ENCODE measurements at places on chromosomes 12 and 14.

GRCh38 chr12:47988073-47989022 lies 15.9 kb downstream of the COL2A1 start:
- peak; percentile 47 for DNase-seq

DNA sequence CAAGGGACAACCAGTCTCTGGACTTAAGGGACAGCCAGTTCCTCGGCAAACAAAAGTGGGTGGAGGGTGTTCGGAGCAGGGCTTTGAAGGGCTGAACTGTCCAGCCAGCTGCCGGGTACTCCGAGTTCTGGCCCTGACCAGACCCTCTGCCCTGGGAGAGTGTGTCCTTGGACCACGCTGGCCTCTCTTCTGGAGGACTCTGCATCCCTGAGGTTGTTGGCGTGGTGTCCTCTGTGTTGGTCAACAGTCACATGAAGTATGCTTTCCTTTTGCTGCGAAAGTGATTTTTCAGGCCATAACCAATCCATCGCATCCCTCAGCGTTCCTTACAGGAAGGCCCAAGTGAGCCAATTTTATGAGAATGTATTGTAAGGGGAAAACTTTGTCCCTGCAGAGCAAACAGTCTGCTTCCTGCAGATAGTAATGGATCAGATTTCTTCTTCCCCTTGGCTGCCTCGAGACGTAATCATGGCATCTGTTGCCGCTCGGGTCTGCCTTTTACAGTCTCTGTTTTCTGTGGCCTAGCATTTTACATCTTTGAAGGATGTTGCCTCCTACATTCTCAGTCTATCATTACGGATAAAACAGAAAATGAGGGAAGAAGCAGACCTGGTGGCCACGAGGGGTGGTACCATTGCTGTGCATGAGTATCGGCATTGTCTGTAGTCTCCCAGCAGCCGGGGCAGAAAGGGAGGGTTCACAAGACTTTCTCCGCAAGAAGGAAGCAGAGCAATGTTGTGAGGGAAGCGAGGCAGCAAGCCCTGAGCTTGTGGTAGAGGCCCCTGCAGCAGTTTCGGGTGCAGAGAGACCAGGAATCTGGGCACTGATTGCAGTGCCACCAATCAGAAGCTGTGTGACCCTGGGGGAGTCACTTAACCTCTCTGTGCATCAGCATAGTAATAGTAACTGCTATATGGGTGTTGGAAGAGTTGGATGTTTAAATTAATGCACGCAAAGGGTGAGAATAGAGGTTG lies 47.4 kb downstream of the SMIM41 start:
- peak; percentile 37 for DNase-seq

DNA sequence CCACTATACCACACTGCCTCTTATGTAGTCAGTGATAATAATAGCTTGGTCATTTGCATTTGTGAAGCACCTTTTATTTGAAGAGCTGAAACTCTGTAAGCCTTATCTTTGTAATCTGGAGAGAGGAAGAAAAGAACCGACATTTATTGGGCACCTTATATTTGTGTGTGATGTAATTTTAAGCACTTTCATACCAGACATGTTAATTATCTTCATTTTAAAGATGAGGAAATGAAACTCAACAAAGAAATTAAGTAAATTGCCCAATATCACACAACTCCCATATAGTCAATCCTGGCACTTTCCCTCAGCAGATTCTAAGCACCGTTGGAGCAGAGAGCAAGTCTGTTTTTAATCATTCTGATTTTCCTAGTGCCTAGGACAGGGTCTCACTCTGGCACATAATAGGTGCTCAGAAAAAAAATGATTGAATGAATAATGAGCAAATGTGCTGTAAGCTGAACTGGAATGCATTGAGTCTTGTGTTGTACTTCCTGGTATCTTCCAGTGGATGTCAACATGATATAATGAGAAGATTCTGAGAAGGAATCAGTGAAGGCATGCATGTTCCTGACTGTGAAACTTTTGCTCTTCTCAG lies 418.9 kb downstream of the ZFP36L1 start:
- DNase-seq = no peak

- no peak for DNase-seq
Measured at GRCh38 chr14:76762411-76763095, 1.3 kb downstream of the VASH1 start.
